ENCODE measurements at places on chromosomes 5 and 9.

- no peak for DNase-seq
Observed at GRCh38 chr5:138408023-138408422, 30.8 kb upstream of the REEP2 start.

DNA sequence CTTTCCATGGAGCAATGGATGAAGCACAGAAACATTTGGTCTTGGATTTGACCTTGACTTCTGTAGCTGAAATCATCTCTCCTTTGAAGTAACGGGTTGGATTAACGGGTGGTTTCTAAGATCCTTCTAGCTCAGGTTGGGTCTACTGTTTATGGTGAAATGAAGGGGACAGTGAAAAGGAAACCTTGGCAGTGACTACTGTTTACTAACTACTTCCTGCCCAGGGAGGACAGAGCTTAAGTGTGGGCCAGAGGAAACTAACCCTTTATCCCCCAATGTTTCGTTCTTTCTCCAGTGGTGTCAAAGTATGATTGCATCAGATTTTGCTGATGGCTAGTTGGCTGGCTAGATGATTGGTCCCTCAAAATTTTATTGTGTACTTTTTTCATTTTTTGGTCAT is 22.2 kb downstream of the SKP2 start:
- no peak for DNase-seq

DNA sequence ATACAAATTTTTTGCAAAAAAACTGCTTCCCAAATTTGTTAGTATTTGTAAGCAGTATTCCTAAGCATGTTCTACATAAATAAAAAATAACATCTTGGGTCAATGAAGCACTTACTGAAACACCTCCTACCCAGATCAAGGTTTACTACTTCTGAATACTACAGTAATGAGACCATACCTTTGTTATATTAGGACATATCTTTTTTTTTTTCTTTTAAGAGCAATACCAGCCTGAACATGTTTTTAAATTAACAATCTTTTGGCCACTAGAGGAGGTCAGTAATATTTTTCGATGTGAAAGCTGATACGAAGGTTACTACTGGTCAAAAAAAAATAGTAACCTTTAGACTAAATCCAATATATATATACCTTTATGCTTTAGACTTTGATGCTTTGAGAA is 72.7 kb downstream of the CERT1 start:
- no peak for DNase-seq

- DNase-seq: no peak
Observed at GRCh38 chr5:133480866-133481265, 131.5 kb downstream of the FSTL4 start.

GRCh38 chr9:108083796-108084352 is 594.3 kb upstream of the KLF4 start:
- DNase-seq: no peak

DNA sequence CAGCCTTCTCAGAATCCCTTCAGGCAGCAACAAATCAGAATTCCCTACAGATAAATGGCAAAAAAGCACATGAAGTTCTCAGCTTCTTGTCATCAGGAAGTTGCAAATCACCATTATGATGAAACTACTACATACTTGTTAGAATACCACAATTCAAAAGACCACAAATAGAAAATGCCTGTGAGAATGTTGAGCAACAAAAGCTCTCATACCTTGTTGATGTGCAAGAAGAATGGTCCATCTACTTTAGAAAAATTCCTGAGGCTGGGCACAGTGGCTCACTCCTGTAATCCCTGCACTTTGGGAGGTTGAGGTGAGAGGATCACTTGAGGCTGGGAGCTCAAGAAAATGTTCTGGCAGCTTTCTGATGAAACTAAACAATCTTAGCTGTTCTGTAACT is 278.1 kb downstream of the ICE1 start:
- no peak for DNase-seq

DNA sequence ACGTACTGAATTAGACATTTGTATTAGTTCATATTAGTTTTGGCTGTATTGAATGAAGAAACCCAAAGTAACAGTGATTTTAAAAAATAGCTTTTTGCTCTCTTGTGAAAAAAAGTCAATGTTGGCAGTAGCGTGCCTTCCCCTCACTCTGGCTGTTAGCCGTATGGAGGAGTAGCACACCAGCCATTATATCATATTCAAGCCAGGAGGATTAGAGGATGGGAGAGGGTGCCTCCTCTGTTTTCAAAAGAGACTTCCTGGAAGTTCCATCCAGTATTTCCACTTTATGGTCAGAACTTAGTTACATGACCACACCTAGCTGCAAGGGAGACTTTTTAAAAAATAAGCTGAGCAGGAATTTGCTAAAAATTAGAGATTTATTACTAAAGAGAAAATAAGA is 41.2 kb downstream of the GPR21 start:
- no peak for DNase-seq

DNA sequence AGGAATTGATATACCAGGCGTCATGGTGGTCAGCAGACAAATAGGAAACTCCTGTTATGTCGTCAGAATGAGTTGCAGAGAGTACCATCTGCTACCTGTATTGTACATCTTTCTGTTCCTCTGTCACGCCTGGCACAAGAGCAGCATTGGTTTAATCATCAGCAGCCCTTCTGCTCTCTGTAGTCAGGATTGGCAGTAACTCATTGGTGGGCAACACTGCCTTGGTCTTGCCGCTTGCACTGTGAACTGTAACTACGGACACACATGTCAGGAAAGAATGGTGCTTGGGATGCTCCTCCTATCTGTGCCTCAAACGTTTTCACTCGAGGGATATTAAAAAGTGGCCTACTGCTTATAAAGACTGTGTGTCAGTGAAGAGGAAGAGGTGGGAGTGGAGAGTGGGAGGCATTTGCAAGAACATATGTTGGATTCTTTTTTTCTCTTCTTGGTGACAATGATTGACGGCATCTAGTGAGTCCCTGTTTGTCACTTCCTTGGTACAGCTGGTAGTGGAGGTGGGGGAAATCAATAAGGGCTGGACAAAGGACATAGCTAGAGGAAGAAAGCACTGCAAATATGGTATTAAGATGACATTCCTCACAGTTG is 76.6 kb downstream of the F2RL2 start:
- DNase-seq: no peak

DNA sequence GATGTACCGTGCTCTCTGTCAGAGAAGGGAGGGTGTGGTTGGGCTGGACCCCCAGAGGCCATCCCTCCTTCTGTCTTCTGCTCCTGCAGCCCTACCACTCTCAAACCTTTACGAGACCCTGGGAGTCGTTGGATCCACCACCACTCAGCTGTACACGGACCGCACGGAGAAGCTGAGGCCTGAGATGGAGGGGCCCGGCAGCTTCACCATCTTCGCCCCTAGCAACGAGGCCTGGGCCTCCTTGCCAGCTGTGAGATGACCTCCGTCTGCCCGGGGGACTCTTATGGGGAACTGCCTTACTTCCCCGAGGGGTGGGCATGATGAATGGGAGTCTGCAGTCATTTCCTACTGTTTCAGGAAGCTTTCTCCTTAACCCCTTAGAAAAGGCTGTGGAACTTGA is 17.5 kb downstream of the TGFBI start:
- DNase-seq: no peak

GRCh38 chr5:142794537-142794936 is 24.4 kb downstream of the ARHGAP26 start:
- no peak for DNase-seq

DNA sequence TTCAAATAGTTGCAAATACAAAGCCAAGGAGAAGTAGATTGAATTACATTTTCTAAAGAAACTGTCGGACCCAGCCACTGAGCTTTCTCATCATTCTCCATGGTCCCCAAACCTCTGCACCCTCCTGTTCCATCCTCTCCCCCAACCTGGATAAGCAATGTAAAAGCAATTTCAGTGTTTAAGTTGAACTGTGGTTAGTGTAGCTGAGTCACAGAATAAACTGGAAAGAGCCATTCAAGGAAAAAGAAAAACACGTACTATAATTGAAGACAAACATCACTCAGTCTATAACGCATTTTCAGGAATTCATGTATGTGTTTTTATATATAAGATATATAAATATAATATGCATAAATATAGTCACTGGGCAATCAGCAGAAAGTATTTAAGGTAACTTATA is 54.1 kb upstream of the TMEM161B start:
- DNase-seq: no peak

All from activated CD4-positive, alpha-beta T cell treated with anti-CD3 and anti-CD28 coated beads, Interleukin-2, amount 50 U/mL, for 24 hours (primary cell).